Neural progenitor cell (in vitro differentiated cells): ENCODE measurements at places on chromosomes 3 and 15. TPM values are rescaled to one million over a fixed set of nuclear protein-coding genes. Genes with fewer than 3 reads are reported as not detected.

DNA sequence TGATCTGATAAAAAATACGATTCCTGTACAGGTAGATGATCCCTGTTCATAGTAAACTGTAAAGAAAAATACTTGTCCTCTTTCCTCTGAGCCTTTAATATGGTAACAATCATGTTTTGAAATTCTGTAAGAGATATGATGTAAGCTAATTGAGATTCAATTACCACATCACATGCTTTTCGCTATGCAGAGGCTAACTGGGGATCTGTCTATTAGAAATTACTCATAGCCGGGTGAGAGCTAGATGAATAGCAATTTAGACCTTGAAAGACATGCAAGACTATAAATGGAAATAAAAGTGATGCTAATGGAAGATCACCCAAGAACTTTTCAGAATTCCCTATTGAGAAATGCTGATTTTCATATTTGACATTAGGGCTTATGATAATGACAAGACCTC, 579.9 kb upstream of the ZNF717 start:
- DNase-seq = no peak

CRYGS gene
- total RNA-seq = 1.1 and 1.4 TPM in 2 replicates

INKA1 gene
- total RNA-seq = 0.84 TPM in 1 of 2 replicates, not detected in the other

C3orf20 gene
- not detected in 2 replicates for total RNA-seq

PARP15 gene
- total RNA-seq = 0.06 TPM in 1 of 2 replicates, not detected in the other

CLDN11 gene
- 1.6 and 2.0 TPM in 2 replicates for total RNA-seq

CAV3 gene
- not detected in 2 replicates for total RNA-seq

SH3GL3 gene
- 3.8 and 8.2 TPM in 2 replicates for total RNA-seq
